NCI-H2107 (cell line): ENCODE measurements at places on chromosomes 13 and 19.

- no peak for DNase-seq
Observed at GRCh38 chr19:44912854-44913253, 1.6 kb upstream of the APOC1 start.

DNA sequence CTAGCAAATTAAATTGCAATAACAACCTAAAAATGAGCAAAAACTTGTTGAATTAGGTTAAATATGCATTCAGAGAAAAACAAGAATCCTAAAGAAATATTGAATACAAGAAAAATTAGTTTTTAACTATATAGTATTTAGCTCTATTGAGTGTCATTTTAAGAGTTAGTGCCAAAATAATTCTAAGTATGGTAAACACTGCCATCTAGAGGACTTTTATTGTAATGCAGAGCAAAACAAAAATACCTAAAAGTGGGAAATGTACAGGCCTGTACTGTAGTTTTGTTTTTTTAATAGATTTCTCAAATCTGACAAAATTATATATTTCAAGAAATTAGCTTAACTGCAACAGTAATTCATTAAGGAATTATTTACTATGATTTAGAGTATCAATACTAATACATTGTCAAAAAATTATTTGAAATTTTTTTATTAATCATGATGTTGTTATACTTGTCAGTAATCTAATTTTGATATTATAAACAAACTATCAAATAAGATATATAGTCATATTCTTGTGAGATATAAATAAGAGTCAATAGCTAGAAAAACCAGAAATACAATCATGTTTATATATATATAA is 8.2 kb upstream of the PCDH9 start:
- no peak for DNase-seq

DNA sequence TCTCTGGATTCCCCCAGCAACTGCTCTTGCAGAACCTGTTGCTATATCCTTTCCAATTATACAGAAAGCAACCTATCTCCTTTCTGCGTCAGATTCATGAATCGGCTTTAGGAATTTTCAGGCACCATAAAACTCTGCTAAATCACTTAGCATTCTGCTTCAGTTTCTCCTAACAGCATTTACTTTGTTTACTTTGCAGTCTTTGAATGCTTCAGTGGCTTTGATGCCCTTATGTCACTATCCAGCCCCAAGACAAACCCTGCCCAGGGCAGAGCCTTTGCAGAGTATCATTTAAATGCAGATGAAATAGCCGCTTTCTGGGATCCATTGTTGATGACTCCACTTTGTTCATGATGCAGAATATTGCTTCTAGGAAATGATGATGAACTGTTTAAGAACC is 43.1 kb downstream of the SLITRK1 start:
- DNase-seq = no peak

- DNase-seq = no peak
Observed at GRCh38 chr19:29943615-29944014, 1.6 kb downstream of the URI1 start.

GRCh38 chr19:32197896-32198882 is 147.2 kb upstream of the ZNF507 start:
- DNase-seq = no peak

DNA sequence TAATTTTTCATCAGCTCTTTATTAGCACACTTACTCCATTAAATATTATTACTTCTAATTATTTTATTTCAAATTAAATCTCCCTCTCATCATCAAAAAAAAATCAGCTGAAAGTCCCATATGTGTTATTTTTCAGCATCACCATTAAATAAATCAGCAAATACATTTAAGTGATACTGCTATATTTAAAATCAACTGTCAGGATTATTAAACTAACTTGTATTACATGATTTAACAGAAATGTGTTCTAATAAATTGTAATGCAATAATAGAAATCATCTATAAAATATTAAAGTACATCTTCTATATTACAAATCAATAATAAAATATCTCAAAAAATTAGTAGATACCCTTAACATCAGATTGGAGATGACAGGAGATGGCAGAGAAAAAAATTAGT is 538.6 kb upstream of the MIR17HG start:
- DNase-seq = no peak

DNA sequence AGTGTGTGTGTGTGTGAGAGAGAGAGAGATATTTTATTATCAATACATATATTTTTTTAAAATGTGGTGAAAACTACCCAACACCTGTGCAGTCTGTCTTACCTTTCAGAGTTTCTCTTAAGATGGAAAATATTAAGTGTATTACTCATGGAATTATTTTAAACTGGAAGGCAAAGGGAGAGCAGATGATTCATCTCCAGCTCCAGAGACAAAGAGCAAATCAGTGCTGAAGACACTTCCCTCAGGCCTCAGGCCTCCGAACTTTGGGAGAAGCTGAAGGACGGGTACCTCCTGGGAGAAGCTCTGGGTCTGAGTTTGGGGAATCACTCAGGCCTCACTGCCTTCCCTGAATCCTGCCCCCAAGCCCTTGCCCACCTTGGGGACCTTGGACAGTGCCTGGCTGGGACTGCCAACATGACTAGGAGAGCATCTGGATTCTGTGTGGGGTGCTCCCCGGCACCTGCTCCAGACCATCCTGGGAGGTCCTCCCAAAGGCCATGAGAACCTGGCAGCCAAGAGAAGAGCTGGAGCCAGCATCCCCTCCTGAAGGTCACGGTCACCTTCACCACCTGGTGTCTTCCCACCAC is 170.4 kb upstream of the UBL3 start:
- DNase-seq = no peak

DNA sequence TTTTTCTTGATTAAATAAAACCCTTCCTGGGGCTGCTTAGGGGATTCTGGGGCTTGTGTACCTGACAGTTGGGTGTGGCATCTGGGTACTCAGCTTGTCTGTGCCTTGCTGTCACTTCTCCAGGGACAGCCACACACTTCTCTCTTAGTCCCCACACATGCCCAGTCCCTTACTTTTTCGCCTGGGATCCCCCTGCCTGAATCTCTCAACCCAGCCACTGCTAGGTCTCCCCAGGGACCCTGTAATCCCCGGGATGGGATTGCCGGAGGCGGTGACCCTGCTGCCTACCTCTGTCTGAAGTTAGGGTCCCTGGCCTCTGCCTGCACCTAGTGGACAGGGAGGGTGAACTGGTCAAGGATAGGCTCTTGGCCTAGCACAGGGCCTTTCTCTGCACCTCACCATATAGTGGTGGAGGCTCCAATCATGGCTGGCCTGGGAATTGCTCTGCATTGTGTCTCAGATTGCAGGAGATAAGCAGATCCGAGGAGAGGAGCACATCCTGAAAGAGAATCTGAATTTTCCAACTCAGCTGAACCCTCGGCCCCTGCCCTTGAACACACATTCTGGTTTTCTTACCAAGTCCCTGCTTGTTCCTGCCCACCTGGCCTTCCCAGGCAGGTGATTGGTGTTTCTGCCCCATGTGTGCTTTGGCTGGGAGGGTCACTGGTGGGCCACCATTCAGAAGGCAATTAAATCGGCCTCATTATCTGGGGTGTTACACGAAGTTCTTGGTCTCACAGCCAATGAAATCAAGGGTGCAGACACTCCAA is 8.7 kb upstream of the ZNF492 start:
- DNase-seq = no peak

GRCh38 chr19:48394331-48395169 is 1.1 kb downstream of the GRIN2D start:
- DNase-seq = no peak

GRCh38 chr13:50299546-50300249 is 284.5 kb downstream of the KCNRG start:
- no peak for DNase-seq

DNA sequence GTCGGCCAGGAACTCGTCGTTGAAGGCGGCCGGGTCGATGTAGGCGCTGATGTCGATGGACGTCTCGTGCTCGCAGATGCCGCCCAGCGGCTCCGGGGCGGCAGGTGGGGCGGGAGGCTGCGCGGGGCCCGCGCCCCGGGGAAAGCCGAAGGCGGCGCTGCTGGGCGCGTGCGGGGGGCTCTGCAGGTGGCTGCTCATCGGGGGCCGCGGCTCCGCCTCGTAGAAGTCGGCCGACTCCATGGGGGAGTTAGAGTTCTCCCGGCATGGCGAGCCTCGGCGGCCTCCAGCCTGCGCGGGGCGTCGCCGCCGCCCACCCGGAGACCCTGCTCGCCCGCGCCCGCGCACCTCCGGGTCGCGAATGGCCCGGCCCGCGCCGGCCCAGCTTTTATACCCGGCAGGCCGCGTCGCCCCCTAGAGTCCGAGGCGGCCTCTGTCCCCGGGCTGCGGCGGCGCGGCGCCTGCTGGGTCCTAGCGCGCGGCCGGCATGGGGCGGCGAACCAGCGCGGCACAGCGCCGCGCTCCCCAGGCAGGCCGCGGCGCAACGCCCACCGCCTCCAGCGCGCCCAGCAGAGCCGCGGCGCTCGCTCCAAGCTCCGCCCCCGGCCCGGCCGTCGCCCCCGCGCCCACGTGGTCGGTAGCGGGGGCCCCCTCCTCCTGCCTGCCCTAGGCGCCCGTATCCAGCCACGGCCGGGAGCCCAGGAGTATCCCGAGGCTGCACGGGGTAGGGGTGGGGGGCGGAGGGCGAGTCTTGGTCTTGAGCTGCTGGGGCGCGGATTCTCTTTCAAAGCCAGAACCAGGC is at the start of gene CEBPA:
Gene CEBPA (minus strand): TSS at position 360 of the 799 bp plus-strand sequence. CDS start 120 bp downstream, at position 240.
- no peak for DNase-seq

DNA sequence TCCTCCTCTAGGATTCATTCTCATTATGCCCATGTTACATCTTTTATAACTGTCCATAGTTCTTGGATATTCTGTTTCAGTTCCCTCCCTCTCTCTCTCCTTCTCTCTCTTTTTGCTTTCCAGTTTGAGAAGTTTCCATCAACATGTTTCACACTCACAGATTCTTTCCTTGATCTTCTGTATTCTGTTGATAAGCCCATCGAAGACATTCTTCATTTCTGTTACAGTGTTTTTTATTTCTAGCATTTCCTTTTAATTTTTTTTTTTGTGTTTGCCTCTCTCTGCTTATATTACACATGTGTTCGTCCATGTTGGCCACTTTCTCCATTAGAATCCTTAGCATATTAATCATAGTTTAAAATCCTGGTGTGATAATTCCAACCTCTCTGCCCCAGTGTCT is 68.3 kb downstream of the WTIP start:
- no peak for DNase-seq

DNA sequence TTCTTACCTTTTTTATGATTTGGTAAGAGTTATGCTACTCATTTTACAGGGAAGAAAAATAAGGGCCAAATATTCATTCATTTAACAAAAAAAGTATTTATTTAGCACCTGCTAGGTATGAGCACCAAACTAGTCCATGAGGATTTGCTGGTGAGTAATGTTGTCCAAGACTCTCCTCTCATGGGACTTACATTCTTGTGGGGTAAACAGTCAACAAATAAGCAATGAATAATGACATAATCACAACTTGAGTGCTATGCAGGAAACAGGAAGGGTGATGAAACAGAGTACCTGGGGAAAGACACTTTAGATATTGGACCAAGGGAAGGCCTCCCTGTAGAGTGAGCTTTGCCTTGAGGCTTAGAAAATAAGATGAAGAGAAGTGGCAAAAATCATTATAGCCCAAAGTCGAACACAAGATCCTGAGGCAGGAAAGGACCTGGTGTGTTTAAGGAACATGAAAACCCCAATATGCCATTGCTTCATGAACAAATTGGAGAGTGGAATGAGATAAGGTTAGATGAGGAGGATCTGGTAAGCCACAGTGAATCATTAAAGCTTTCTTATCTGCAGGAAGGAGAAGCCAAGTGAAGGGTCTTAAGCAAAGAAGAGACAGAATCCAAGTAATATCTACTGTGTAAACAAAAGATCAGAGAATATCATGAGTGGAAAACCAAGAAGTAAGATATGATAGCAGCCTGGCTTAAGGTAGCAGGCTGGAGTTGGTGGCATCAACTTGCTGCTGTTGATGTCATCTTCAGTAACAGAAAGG is 294.5 kb upstream of the NBEA start:
- DNase-seq = no peak

DNA sequence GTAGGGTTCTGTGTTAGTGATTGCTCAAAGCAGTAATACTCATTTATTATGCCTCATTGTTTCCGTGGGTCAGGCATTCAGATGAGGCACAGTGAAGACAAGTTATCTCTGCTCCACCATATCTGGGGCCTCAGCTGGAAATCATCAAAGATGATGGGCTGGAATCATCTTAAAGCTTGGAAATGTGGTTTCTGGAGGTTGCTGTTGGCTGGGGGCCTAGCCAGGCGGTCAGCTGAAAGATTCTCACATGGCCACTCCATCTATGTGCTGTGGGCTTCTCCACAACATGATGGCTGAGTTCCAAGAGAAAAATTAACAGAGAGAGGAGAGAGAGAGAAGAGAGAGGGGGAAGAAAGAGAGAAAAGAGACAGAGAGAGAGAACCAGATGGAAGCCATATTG is 75.5 kb downstream of the OLFM4 start:
- DNase-seq = no peak

DNA sequence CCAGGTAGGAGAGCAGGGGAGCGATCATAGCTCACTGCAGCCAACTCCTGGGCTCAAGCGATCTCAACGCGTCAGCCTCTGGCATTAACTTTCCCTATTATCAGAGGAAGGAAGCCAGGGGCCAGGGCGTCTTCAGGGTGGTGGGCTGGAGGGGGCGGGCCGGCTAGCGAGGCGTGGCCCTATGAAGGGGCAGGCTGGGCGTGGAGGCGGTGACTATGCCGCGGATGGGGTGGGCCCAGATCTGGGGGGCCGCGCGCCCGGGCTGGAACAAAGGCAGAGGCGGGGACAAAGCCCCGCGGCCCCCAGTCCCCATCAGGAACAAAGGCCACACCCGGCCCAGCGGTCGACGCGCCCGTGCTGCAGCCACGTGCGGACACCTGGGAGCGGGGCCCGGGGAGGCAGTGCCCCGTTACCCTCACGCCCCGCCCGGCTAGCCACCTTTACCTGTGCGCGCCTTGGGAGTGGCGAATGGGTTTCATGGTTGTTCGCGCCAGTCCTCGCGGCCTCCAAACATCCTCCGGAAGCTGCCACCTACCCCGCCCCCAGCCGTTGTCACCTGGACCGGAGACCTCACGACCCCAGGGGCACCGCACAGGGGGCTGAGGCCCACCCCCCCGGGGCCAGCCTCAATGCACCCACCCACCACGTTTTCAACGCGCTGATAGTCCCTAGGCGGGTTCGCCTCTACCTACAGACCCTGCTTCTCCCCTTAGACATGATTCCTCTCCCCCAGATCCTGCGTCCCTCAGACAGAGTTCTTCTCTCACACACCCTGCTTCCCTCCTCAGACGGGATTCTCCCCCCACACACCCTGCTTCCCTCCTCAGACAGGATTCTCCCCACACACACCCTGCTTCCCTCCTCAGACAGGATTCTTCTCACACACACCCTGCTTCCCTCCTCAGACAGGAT is 5.4 kb upstream of the TRIM28 start:
- no peak for DNase-seq

- no peak for DNase-seq
Observed at GRCh38 chr13:114101358-114102130, 30.9 kb downstream of the RASA3 start.

- DNase-seq = no peak
Observed at GRCh38 chr13:33261387-33262061, 24.0 kb downstream of the STARD13 start.

- DNase-seq = no peak
Observed at GRCh38 chr19:1076951-1077350, 10.0 kb downstream of the ARHGAP45 start.

DNA sequence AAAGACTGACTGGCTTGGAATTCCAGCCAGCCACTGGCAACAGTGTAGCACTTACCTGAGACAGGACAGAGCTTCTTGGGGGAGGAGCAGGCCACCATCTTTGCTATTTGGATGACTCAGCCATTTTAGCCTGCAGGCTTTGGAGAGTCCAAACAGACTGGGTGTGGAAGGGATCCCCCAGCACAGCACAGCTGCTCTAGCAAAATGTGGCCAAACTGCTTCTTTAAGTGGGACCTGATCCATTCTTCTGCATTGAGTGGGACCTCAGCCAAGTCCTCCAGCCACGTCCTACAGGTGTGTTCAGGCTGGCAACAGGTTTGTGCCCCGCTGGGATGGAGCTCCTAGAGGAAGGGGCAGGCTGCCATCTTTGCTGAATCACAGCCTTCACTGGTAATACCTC is 80.0 kb downstream of the NDFIP2 start:
- no peak for DNase-seq
